ENCODE measurements at places on chromosomes 5 and 9.
A peak's percentile ranks its signal among the peaks of the same experiment; 100 is the strongest.

GRCh38 chr9:110126986-110127864, 80.7 kb downstream of the C9orf152 start:
- DNase-seq: no peak

- DNase-seq: no peak
Measured at GRCh38 chr5:149129181-149129580, 12.1 kb upstream of the ABLIM3 start.

DNA sequence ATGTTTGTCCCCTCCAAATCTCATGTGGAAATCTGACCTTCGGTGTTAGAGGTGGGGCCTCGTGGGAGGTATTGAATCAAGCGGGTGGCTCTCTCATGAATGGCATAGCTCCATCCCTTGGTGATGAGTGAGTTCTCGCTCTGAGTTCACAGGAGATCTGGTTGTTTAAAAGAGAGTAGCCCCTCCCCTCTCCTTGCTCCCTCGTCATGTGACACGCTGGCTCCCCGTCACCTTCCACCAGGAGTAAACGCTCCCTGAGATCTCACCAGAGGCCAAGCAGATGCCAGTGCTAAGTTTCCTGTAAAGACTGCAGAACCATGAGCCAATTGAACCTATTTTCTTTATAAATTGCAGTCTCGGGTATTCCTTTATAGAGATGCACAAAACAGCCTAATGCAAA, 74.5 kb downstream of the RASEF start:
- no peak for DNase-seq

GRCh38 chr5:74206579-74207550, 433.7 kb downstream of the ENC1 start:
- no peak for DNase-seq

DNA sequence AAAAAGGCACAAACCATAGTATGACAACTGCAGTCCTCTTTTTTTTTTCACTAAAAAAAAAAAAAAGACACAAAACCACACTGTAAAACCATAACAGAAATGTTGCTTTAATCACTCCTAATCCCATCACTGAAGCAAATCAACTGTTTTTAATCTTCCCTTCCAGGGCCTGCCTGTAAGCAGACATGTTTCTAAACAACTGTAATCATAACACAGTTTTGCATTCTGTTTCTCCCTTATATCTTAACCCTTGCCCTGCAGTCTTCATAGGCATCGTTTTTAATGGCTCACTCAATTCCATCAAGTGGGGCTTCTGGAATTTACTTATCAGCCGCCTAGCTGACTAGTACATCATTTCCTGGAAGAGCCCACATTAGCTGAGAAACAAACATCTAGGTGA, 111.0 kb upstream of the SLC25A48 start:
- no peak for DNase-seq

DNA sequence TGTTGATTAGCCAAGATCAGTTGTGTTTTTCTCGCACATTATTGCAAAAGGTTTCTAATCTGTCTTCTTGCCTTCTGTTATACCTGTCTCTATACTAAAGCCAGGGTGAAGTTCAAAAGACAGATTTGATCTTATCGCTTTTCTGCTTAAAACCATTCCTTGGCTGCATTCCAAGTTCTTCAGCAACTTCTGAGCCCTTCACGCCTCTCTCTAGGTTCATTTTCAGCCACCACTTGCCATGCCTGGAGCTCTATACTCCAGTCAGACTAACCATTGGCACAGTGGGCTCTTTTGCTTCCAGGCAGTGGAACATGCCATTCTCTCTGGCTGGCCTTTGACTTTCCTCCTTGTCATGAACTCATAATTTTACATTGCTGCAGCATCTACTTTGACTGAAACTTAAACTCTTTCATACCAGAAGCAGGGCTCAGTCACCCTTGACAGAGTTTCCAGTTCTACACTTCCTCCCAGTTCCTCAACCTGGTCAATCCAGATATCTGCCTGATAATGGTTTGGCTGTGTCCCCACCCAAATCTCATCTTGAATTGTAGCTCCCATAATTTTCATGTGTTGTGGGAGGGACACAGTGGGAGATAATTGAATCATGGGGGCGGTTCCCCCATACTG, 114.4 kb downstream of the SLC12A2 start:
- DNase-seq: no peak

DNA sequence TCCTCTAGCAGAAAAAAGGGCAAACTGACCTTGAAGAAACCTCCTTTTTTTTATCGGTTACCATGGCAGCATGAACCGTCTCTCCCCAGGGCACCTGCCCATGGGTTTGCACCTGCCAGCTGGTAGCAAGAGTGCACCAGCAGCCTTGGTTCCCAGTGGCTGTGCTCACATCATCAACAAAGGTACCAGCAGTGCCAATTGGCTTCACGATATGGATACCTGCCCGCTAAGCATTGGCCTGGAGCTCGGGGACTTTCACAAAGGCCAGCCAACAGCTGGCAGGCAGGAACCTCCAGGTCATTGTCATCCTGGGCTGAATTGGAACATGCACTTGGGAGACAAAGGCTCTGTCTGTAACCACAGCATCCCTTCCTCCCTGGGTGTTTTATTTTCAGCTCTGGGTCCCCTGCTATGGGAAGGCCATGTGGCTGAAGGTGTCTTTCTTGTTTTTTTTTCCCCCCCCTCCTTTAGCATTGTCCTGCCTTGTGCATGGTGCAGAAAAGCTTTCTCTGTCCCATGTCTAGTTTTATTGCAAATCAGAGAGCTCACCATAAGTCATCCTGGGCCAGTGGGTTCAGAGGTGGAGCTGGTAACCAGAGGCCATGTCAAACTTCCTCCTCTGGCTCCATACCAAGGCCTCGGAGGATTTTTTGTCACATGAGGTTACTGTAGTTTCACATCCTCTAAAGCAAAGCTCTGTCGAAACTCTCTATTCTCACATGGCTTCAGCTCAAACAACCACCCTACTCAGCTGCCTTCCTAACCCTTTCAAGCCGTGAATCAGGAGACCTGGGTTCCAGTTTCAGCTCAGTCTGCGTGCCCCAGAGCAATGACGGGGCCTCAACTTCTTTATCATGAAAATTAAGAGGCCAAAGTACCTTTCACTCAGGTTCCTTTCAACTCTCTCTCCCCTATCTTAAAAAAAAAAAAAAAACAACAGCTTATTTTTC, 145.5 kb upstream of the MAP3K1 start:
- DNase-seq: no peak

GRCh38 chr5:1525624-1526189, 1.9 kb upstream of the LPCAT1 start:
- DNase-seq: no peak

GRCh38 chr5:132385326-132386105, 16.0 kb downstream of the SLC22A5 start:
- peak; percentile 34 for DNase-seq

- no peak for DNase-seq
Measured at GRCh38 chr9:87686520-87687090, 39.3 kb upstream of the CTSL start.

- DNase-seq: no peak
Measured at GRCh38 chr5:36928947-36929346, 52.4 kb downstream of the NIPBL start.

DNA sequence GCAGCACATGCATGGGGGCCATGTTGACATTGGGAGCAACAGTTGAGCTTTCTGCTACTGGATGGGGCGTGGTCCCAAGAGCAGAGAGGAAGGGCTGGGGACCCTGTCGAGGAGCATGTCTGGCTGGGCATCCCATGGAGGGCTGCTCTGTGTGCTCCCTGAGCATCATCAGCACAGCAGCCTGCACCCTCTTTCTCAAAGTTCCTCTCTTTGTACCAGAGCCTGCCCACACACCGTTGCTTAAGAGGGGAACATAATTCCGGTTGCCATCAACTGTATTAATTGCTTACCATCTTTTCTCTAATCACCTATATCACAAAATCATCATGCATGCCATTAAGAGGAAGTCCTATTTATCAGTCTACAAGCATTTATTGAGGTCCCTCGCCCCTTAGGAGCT, 55.2 kb upstream of the DIRAS2 start:
- no peak for DNase-seq

DNA sequence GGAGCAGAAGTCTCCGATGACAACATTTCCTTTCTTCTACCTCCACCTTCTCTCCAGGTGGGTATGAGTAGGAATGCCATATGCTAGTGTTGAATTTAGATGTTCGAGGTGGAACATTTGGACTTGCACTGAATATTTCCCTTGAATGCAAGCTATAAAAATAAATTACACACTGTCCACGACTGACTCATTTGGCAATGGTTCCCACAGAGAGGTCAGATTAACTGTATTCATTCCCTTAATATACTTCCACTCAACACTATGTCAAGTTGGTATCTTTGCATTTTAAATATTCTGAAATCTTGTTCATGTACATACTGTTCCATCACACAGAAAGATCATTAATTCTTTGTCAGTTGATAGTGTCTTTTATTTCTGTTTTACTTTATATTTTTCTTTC, 222.6 kb upstream of the PIK3R1 start:
- DNase-seq: no peak

GRCh38 chr5:176611435-176611834, 1.5 kb upstream of the GPRIN1 start:
- no peak for DNase-seq

DNA sequence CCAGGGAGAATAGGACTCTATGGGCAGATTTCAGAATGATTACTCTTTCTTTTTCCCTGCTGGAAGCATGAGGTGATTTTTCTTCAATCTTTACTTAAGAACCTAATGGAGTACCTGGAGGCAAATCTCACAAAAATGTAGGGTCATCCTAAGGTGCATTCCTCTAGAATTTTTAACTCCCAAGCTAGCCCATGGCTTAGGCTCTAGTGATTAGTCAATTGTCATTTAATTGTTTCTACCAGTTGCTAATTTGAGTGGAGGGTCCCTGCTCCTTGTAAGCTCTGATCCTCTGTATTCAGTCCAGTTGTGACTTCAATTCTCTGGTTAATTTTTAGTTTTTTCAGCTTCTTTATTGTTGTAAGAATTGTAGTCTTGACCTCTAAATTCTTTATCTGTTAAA, 467.0 kb downstream of the HTR1A start:
- no peak for DNase-seq

DNA sequence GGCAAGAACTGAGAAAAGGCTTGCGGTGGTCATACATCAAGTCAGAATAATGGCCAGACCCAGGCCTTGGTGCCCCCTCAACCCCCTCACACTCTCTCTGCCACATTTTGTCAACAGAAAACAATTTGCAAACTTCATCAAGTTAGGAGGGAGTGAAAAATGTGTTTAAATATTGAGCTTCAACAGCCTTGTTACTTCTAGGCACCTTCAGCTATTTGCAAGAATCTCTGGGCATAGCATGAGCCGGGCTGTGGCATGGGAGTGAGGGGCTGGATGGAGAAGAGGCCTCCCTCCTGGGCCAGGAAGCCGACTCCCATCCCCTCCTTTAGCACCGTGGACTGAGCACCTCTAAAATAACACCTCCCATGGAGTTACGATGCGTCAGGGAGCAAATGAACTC, 52.2 kb upstream of the GRHPR start:
- no peak for DNase-seq

- no peak for DNase-seq
Measured at GRCh38 chr9:102035929-102036328, 297.5 kb upstream of the GRIN3A start.

GRCh38 chr5:51376509-51376908, 6.7 kb upstream of the ISL1 start:
- DNase-seq: no peak

DNA sequence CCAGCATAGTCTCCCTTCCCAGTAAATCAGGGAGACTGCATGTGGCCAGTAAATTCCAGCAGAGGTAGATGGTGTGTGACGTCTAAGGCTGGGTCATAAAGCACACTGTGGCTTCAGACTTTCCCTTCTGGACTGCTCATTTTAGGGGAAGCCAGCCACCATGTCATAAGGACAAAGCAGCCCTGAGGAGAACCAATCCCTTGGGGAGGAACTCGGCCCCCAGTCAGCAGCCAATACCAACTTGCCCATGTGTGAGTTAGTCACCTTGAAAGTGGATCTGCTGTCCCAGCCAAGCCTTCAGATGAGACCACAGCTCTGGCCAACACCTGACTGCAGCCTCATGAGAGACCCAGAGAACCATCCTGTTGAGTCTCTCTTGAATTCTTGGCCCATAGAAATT, 14.7 kb upstream of the NINJ1 start:
- DNase-seq: no peak

DNA sequence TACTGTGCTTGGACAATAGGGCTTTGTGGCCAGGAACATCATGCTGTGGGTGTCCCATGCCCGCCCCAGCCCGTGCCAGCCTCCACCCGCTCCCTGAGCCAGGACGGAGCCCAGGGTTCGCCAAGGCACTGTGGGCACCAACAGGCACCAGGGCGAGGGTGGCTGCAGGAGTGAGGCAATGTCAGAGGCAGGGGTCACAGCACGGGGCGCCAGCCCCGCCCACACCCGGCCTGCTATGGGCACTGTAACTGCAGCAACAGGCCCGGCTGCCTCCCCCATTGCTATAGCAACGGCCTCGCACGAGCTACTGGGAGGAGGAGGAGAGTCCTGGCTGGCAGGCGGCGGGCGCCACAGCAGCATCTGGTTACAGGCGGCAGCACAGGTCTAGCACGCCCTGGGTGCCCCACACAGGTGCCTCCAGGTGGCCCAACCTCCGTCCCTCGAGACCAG, 2.5 kb downstream of the ABCA2 start:
- DNase-seq: no peak
